Activated CD8-positive, alpha-beta memory T cell treated with anti-CD3 and anti-CD28 coated beads for 1 hour (primary cell): ENCODE measurements at places on chromosomes 7 and 10.

GRCh38 chr10:91340613-91341362, 69.4 kb upstream of the HECTD2 start:
- no peak for DNase-seq

- no peak for DNase-seq
These were observed 212.8 kb downstream of the ANK3 start for GRCh38 chr10:60176925-60177324.

DNA sequence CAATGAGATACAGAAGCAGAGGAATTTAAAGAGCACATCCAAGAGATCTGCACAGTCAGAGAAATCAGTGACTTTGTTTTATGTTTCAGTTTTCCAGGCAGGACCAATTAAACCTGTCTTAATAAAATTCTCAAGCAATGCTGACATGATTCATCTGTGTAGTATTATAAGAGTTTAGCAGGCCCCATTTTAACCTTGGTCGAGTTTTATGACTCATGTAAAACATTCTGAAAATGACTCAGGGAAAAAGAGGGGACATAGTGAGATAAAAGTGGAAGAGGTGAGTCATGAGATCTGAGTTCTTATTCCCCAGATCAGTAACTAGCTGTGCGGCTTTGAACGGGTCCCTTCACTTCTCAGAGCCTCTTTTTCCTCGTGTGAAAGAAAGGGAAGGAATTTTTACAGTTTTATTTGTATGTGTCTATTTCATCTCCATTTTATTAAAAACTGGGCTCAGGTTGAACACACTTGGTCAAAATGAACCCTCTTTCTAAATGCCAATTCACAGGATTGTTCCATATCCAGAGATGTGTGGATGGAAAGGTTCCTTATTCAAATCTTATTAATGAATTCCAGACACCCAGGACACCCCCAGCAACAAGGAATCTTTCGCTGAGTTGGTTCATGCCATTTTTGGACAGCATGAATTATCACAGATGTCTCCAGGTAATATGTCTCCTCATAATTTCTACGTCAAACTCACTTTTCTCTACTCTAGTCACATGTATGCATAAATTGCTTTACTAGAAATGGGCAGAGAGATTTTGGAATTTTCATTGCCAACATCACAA, 143.2 kb downstream of the JAZF1 start:
- no peak for DNase-seq

- DNase-seq, result no peak
These were observed 1.5 kb upstream of the HOXA9 start for GRCh38 chr7:27166531-27167505.

DNA sequence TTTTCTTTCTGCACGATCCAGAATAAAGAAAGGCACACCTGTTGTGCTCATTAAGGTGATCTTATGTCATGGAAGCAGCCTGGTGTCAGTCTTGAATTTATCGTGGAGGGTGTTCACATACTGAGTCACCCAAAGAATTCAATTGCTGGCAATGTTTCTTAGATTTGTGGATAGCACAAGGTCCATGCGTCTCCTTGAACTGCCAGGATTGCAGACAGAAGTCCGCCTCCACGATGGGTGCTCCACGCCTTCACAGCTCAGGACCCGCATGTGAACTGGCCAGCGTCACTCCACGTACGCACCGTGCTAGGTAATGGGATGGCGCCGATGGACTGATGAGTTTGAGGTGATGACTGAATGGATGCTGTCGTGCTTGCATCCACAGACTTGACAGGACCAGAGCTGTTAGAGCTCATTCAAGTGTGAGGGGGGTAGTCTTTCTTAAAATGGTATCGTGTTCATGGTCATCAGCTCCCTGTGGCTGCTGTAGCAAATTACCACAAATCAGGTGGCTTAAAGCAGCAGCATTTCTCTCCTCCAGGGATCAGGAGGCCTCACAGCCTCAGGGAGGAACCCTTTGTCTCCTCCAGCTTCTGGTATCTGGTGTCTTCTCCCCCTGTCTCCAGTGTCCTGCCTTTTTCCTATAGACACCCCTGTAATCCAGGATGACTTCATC, 65.4 kb upstream of the DNAJB6 start:
- DNase-seq, result no peak

GRCh38 chr10:126661841-126662515, 8.5 kb downstream of the C10orf90 start:
- no peak for DNase-seq

DNA sequence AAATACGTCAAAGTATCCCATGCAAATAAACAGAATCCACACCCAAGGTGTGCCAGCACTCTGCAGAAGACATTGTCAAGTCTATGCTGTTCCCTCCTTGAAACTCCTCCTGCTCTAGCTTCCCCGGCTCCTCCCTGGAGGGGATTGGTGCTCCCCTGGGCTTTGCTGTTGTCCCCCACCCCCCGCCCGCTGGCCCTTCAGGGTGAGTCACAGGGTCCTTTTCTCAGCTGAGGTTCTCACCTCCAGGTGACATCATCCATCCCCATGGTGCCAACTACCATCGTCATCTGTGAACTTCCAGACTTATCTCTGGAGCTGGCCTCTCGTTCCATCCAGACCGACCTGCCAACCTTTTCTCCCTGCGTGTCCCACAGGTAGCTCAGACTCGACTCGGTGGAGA, 77.0 kb downstream of the ITIH5 start:
- no peak for DNase-seq

- no peak for DNase-seq
These were observed 207.9 kb upstream of the MYO3A start for GRCh38 chr10:25725917-25726716.
